Fibroblast of lung (primary cell): ENCODE measurements at places on chromosomes 5 and 9. TPM values are rescaled to one million over a fixed set of nuclear protein-coding genes. Genes with fewer than 3 reads are reported as not detected.

DNA sequence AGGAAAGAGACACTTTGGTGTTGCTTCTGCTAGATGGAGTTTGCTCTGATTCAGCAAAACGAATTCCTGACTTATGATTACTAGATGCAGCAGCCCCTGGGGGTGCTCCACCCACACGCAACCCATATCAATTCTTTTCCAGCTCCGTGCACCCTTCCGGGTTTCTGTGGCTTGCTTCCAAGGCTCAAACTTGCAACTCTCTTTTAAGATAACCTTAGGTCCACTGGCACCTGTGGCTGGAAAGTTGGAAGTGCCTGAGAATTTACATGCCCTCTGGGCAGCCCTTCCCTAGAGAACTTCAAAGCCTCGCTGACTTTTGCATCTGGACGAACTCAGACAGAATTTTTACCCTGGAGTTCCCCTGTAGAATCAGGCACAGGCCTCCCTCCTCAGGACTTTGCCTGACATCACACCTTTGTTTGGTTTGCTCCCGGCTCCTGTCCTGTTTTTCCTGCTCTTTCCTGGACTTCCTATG is 224.9 kb downstream of the SNX18 start:
- DNase-seq = peak; percentile 49

DNA sequence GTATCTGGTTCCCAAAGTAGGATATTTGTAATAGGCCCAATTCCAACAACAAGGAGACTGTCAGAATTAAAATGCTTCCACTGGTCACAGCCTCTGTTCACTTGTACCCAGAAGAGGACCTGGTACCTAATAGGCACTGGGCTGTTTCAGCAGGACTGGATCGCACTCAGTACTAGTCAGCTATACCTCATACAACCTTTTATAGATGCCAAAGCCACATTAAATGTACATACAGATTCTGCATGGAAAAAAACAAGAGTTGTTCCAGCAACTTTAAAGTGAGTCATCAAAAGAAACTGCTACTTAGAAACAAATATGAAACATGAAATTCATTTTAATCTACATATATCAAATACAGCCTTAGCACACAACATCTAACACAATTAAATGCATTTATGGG is 87.5 kb downstream of the GPR21 start:
- no peak for DNase-seq

GRCh38 chr5:50900952-50901510 is 234.6 kb downstream of the PARP8 start:
- DNase-seq = no peak

FRMD3 gene
- under 0.01 and 0.66 TPM in 2 replicates for total RNA-seq

PCDHA9 gene
- total RNA-seq = 0.26 and 0.33 TPM in 2 replicates

FOXD4 gene
- 0.17 and 0.26 TPM in 2 replicates for total RNA-seq

ARHGEF37 gene
- 3.1 and 5.3 TPM in 2 replicates for total RNA-seq
